ENCODE measurements at places on chromosomes 16 and 17. TPM values are rescaled to one million over a fixed set of nuclear protein-coding genes. Genes with fewer than 3 reads are reported as not detected.

KRT15 gene
- total RNA-seq = 331 TPM

TMC7 gene
- 0.73 TPM for total RNA-seq

DNA sequence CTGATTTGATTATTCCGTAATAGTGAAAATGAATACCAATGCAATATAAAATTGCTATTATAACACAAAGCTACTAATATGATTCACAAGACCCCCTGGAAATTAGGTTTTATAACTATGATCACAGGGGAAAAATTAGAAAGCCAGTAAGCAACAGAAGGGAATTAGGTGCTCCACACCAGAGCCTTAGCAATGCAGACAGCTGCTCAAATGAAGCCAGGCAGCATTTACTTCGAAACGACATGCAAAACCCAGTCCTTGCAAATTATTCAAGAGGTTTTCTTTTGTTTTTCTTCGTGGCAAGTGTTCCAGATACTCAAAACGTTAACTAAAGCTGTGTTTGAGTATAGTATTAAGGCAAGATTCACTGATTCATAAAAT is 47.9 kb downstream of the TOX3 start:
- no peak for DNase-seq

- no peak for DNase-seq
Measured at GRCh38 chr17:5234645-5235576, at the start of gene SCIMP. TSS of gene SCIMP (minus strand) at chr17:5234860. CDS start at chr17:5234755, 105 bp downstream.

- DNase-seq = no peak
Measured at GRCh38 chr16:19424478-19424877, 6.8 kb downstream of the TMC5 start.

DRC7 gene
- not detected for total RNA-seq

TMEM220 gene
- total RNA-seq = 8.5 TPM

GRCh38 chr16:11126399-11127054 is 129.5 kb downstream of the SOCS1 start:
- DNase-seq = no peak

NPIPA3 gene
- 1.3 TPM for total RNA-seq

DNA sequence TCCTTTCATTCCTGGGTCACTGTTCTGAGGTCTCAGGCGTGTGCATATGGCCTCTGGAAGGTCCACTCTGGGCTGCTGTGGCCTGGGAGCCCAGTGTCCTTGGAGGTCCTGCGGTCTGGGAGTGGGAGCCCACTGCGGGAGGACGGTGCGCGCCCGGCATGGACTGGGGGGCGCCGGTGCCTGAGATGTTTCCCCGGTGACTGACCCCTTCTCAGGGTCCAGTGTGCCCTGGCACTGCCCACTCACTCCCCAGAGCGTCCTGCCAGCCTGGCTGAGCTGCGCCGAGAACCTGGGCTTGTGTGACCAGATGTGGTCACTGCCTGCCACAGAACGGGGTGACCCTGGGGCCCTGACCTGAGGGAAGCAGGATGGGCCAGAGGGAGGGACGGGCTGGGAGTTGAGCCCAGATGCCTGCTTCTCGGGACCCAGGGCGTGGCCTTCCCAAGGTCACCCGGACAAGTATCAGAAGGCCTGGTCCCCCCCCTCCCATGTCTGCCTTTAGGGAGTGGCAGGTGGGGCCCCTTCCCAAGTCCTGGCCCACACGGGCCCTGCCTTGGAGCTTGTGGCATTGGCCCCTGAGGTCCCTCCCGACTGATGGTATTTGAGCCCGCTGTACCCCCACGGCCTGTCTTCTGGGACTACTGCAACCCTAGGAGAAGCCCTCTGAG is 1.1 kb upstream of the RHBDL1 start:
- no peak for DNase-seq

XAF1 gene
- total RNA-seq = 25.2 TPM

GRCh38 chr17:62619417-62620155 is 7.9 kb upstream of the MRC2 start:
- DNase-seq = no peak

GRCh38 chr16:10642964-10643363 is 51.8 kb downstream of the TEKT5 start:
- DNase-seq = no peak

DNA sequence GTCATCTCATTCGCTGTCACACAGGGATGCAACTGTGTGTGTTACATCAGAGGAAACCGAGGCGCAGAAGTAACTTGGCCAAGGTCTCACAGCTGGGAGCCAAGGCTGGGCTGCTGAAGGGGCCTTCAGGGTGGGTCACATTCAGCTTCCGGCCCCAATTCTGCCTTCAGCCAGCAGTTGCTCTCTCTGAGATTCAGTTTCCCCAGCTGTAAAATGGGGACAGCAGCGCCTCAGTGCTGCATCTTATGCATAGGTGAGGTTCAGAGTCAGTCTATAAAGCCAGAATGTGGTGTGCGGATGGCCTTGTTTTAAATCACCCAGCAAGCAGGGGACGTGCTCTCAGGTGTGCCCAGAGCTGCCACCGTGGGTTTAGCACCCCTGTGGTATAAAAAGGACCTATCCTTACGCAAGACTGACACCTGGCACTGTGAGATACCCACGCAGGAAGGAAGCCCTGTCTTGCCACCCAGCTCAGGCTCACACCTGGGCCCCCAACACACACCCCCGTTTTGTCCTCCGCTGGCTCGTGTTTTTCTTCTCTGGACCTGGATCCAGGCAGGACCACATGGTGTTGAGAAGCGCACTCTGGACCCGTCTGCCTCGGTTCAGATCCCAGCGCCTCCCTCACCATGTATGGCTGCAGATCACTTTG is 94.6 kb upstream of the GSE1 start:
- DNase-seq = no peak

DNA sequence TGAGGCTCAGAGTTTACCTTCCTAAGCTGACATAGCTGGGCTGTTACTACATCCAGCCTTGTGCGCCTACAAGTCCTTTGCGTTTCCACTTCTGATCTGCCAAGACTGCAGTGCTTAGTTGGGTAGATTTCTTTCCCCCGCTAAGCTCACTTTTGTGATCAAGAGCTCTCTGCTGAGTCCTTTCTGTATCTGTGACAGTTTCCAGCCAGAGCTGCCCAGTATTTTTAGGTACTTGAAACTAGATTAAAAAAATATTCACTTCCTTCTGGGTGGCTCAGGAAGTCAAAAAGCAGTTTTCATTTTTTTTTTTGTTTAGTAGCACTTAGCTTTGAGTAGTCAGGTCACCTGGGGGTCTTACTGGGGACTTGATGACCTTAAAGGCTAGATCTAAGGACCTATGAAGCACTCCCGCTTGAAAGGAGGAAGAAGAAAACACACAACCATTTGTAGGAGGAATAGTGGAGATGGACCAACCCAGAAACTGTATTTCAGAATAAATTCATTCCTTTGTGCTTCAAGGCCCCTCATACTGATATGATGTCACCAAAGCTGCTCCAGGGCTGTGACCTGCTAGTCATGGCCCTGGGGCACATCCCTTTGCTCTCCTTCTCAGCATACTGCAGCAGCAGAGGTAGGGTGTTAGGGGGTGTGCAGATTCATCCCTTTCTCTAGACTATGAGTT is 75.6 kb upstream of the HNF1B start:
- DNase-seq = no peak

SOST gene
- total RNA-seq = not detected

DNA sequence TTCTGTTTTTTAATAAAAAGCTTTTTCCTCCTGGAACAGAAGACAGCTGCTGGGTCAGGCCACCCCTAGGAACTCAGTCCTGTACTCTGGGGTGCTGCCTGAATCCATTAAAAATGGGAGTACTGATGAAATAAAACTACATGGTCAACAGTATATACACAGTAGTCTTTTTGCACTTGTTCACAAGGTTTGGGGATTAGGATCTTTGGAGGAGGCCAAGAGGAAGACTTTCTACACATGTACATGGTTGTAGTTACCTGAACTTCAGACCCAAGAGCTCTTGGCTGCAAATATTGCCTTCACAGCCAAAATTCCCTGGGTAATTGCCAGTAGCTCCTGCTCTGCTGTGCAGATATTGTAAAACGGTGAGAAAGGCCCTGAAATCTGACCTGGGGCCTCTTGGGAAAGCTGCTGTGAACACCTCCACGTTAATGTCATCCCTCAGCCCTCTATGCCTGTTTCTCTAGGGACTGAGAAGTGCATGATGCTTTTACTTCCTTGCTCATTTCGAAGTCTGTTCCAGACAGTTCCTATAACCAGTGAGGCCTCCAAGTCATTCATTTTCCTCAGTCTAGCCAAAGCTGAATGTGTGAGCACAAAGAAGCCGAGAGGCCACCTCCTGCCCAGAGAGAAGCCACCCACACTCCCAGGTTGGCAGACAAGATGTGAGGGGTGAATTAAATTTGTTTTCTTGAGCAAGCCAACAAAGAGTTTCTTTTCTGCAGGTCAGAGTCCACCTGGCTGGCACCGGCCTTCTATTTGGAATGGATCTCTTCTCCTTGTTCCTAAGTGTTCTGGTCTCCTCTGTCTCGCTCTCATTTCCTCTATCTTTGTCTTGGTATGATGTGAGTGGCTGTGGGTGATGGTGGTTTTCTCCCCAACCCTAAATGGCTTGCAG is 15.9 kb downstream of the ANKRD40 start:
- no peak for DNase-seq

- no peak for DNase-seq
Measured at GRCh38 chr17:70976447-70976846, 807.1 kb downstream of the KCNJ2 start.

GRCh38 chr17:2181206-2181896 is 122.2 kb downstream of the SMG6 start:
- DNase-seq = no peak

DNA sequence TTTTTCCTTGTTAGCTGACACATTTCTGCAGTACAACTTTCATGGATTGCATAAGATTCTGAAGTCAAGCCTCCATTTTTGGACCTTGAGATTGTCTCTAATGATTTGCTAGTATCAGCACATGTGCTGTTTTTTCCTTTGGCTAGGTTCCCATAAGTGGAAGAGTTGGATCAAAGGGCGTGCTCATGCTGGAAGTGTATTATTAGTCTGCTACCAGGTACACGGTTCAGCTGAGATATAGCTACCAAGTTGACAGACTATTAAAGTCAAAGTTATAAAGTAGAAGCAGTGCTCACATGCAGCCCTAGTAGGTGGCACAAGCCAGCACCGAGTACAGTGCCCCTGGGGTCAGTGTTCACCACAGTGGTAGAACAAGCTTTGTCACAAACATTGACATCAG is 3.2 kb downstream of the FAHD1 start:
- no peak for DNase-seq

DNA sequence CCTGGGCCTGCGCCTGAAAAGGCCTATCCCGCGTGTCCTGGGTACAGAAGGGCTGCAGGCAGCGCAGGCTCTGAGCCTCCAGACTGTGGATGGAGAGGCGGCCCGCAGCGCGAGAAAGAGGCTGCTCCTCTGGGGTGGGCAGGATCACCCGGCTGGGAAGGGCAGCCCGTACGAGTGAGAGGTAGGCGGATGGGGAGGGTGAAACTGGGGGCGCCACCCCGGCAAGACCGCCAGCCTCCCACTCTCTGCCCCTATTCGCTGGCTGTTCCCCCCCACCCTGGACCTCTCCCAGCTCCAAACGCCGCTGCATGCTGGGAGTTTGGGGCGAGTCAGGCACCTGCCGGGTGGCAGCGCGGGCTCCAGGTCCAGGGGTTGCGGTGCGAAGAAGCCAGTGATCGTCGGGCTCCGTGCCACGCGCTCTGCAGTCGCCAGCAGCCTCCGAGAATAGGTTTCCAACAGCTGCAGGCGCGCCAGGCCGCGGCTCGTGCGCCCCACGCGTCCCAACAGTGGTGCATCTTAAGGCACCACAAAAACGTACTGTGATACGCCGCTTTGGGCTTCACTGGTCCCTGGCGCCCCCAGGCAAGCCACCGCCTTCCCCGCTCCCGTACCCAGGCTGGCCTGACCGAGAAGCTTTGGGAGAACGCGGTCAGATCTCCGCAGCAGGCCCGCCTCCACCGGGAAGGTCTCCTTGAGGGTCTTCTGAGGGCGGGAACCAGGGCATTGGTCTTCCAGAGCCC is 1.1 kb downstream of the NOXO1 start:
- DNase-seq = no peak

MYH13 gene
- total RNA-seq = not detected

CRYM gene
- total RNA-seq = 0.98 TPM

- DNase-seq = no peak
Measured at GRCh38 chr16:87076950-87077749, 240.0 kb downstream of the C16orf95 start.

TTLL6 gene
- total RNA-seq = under 0.01 TPM

DNA sequence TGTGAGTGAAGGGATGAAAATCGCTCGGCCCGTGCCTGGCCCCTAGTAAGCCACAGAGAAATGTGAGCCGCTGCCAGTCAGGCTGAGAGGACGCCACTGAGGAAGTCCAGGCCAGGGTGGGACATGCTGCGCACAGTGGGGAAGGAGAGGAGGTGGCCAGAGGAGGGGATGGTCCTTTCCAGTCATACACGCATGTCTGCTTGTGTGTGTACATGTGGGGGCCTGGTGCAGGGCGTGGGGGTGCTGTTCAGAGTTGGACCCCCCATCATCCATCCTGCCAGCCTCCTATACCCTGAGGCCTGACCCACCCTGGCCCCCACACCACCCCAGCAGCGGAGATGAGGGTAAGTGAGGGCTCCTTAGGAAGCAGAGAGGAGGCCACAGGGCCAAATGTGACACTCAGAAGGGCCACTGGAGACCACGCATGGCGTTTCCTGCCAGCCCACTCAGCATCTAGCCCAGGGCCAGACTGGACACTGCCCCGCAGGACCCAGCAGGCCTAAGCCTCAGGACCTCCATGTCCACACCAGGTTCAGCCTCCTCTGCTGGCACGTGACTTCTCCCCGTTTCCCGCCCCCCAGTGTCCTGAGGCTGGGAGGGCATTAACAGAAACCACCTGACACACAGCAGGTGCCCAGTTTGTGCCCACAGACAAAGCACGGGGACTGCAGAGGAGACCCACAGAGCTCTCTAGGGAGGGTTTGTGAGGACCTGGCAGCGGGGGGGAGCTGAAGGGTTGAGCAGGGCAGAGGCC is 7.0 kb downstream of the DOC2A start:
- DNase-seq = no peak

- DNase-seq = no peak
Measured at GRCh38 chr17:6623941-6624340, 16.6 kb downstream of the KIAA0753 start.

GRCh38 chr17:55420067-55420775 is 1.4 kb downstream of the MMD start:
- DNase-seq = no peak

DNA sequence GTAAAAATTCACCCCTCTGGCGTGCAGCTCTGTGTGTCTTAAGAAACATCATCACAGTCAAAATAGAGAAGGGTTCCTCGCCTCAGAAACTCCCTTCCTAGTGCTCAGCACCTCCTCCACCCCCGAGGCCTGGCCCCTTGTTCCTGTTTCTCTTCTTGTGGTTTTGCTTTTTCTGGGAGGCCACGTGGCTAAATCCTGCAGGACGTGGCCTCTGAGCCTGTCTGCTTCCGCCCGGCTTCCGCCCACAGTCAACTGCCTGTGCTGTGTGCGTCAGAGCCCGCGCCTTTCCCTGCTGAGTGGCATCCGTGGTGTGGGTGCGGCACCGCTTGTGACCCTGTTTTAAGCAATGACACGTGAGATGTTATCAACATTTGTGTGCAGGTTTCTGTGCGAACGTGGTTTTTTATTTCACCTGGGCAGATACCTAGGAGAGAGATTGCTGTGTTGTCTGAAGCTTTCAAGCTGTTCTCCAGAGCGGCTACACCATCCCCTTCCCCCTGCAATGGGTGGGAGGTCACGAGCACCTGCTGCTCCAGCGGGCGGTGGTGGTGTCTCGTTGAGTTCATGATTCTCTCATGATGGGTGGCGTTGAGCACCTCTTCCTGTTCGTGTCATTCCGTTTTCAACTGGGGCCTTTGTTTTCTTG is 21.7 kb downstream of the ACSF3 start:
- DNase-seq = peak; percentile 49

GRCh38 chr17:21394265-21394664 is 18.1 kb downstream of the KCNJ12 start:
- DNase-seq = no peak

- DNase-seq = no peak
Measured at GRCh38 chr16:57314161-57314785, 29.8 kb upstream of the PLLP start.
